ENCODE measurements at places on chromosomes 5 and 9.

GRCh38 chr9:35813434-35814105 is 1.3 kb downstream of the HINT2 start:
- DNase-seq: no peak

GRCh38 chr9:3793971-3794383 is 268.2 kb upstream of the RFX3 start:
- no peak for DNase-seq

GRCh38 chr9:101235105-101235866 is 149.5 kb downstream of the BAAT start:
- DNase-seq: no peak

DNA sequence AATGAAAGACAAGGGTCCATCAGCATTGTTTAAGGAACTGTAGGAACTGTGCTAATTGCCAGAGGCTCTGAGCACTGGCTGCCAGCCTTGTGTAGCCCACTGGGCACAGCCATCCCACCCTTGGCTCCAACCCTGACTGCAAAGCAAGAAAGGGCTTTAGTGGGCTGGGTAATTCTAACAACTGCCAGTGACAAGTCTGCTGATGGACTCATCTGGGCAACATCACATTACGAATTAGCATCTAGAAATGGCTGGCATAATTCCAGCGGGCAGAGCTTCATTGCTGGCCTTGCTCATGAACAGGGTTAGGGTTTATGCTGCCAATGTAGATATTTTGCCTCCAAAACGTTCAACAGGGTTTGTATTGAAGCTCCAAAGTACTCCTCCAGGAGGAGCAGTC is 326.9 kb downstream of the ARHGEF28 start:
- no peak for DNase-seq

DNA sequence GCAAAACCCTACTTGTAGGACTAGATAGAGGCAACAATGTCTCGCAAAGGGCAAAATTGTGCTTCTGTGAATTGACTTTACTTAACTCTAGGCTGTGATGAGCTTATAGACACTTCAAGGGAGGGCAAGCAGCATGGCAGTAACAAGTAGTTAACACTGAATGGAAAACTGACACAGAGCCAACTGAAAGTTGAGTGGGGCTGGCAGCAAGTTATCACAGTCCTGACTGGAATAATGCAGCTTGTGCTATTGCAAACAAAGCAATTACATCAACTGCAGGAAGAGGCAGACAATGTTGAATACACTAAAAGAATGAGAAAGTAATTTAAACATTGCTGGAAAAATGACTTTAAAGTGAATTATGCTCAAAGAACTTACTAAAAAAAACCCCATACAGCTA is 62.2 kb downstream of the RNF38 start:
- DNase-seq: no peak

- no peak for DNase-seq
Measured at GRCh38 chr5:113031104-113031503, 54.5 kb downstream of the DCP2 start.

DNA sequence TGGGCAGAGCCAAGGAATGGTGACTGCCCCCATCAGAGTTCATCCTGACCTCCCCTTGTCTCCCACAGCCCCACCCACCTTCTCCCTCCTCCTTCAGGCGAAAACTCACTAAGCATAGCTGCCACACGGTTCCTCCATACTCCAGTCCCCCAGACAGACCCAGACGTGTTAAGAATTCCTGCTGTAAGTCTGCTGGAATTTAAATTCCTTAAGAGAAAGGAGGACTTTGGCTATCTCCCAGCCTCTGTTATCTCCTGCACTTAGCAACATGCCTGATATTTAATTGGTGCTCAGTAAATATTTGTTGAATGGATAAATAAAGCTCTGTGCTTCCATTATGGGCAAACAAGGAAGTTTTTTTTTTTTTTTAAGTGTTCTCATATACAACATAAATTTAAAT is 213.7 kb downstream of the RFK start:
- DNase-seq: no peak

GRCh38 chr9:29999645-30000044 is 2384.8 kb upstream of the ACO1 start:
- DNase-seq: no peak

- no peak for DNase-seq
Measured at GRCh38 chr5:160521392-160521663, 99.7 kb downstream of the PTTG1 start.

GRCh38 chr9:136291306-136292025 is 12.4 kb downstream of the CCDC187 start:
- no peak for DNase-seq

DNA sequence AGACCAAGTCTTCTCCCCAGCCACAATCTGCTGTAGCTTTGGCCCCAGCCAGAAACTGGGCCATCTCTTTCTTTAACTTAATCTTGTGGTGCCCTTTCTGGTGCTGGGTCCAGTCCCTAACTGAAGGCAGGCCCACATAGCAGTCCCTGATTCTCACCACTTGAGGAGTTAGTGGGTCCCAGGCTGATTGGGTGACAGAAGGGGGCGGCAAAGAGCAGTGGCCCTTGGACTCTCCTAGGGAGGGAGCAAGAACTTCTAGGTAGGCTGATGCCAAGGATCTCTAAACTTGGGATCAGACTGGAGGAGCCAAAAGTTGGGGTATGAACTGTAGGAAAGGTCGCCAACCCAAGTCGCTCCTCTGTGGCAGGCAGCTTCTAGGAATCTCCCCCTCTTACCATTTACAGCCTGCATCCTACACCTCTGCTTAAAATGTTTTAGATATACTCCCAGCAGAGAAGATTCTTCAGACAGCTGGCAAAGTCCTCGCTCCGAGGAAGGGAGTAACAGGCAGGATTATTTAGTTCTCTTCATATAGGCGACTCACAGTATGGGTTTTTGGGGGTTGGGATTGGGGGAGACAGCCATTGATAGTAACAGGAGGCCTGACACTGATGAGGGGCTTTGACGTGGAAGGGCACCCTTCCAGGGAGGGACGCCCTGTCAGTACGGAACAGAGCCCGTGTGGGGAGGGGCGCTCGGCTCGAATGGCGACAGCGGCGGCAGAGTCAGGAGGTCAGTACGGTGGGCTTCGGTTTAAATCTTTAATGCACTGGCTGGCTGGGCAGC is 2.0 kb upstream of the CCL27 start:
- DNase-seq: peak; percentile 93

- DNase-seq: no peak
Measured at GRCh38 chr9:86902991-86903733, 44.1 kb downstream of the GAS1 start.

- no peak for DNase-seq
Measured at GRCh38 chr5:96730586-96730985, 68.4 kb downstream of the CAST start.

GRCh38 chr5:40429258-40430100 is 250.2 kb upstream of the PTGER4 start:
- no peak for DNase-seq

- DNase-seq: no peak
Measured at GRCh38 chr9:132210472-132211145, 48.8 kb downstream of the NTNG2 start.

DNA sequence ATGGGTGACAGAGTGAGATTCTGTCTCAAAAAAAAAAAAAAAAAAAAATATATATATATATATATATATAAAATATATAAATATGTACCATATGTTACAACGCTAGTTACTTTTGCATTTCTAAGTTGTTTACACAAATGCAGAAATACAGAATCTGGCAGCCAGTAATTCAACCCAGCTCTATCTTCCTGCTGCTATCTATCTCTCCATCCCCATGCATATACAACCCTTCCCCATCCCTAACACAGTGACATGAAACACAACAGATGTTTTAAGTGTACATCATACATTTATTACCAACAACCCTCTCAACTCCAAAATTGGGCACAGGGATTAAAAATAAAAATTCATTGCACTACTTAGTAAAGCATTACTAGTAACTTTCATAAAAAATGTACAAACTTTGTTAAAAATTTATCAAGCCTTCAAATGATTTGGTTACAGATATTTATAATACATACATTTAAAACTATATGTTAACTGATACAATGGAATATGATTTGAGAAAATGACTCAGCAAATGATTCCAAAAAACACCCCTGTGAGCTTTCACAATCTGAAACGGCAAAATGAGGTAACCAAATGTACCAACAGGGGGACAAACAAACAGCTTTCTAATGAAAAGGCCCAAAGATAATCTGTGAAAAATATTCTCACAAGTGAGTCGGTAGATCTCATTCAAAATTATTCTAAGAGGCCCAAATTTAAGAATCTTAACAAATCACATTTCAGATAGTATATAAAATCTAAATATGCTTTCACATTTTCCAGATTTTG is 63.8 kb downstream of the RNF38 start:
- DNase-seq: no peak

- no peak for DNase-seq
Measured at GRCh38 chr9:126773004-126773607, 31.7 kb upstream of the ZBTB43 start.

DNA sequence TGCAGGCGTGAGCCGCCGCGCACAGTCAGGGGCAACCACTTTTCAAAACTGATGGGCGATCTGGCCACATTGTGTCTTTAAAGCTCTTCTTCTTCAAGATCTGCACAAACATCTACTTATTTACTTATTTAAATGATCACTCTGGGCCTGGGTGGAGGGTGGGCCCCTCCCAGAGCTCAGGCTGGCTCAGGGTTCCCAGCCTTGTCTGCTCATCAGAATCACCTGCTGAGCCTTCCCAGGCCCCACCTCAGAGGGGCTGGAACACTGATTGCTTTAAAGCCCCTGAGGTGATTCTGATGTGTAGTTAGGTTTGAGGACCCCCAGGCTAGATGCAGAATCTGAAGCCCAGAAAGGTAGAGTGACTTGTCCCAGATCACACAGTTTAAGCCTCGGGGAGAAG is 45.6 kb upstream of the DMRT1 start:
- DNase-seq: no peak

GRCh38 chr5:179869101-179869500 is 10.5 kb upstream of the MRNIP start:
- no peak for DNase-seq
